ENCODE measurements at places on chromosomes 5 and 9.

DNA sequence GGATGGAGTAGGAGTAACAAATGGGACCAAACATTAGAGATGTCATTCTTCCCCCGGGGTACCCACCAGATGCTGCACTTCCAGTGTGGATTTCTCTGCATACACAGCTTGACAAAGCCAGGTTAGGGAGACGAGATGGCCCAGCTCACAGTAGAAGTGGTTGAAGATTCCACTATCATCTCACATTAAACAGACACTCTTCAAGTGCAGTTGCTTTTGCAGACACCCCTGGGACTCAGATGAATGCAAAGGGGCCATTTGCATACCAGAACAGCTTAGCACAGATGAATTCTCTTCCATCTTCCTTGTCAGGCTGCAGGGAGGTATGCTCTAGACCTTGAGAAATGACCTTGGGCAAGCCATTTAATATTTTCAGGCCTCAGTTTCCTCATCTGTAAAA is 12.6 kb upstream of the C5orf58 start:
- DNase-seq = no peak

- no peak for DNase-seq
These were observed 90.3 kb upstream of the EGFLAM start for GRCh38 chr5:38168029-38168428.

GRCh38 chr5:122749886-122750285 is 25.0 kb upstream of the SNX2 start:
- DNase-seq = no peak

DNA sequence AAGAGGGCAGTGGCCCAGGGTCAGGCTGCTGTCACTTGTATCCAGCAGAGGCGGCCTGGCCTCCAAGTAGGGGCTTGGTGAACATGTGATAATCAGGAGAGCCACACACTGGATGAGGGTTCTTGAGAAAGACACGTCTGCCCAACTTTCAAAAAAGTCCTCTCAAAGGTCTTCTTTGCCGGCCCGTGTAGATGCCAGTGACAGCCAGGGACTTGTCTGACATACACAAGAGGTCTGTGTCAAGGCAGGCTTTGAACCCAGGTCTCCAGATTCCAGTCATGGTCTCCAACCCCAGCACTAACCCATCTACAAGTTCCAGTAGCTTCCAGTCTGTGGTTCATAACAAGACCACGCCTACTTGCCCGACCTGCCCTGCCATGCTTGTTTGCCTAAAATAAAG is 7.9 kb upstream of the AMBP start:
- DNase-seq = no peak

GRCh38 chr5:38468202-38468673 is 88.2 kb downstream of the LIFR start:
- no peak for DNase-seq

GRCh38 chr5:81230416-81230815 is 2.7 kb upstream of the CKMT2 start:
- no peak for DNase-seq

- no peak for DNase-seq
These were observed 290.8 kb upstream of the MPDZ start for GRCh38 chr9:13570068-13570974.

- no peak for DNase-seq
These were observed 60.1 kb downstream of the CDH18 start for GRCh38 chr5:19927919-19928318.

DNA sequence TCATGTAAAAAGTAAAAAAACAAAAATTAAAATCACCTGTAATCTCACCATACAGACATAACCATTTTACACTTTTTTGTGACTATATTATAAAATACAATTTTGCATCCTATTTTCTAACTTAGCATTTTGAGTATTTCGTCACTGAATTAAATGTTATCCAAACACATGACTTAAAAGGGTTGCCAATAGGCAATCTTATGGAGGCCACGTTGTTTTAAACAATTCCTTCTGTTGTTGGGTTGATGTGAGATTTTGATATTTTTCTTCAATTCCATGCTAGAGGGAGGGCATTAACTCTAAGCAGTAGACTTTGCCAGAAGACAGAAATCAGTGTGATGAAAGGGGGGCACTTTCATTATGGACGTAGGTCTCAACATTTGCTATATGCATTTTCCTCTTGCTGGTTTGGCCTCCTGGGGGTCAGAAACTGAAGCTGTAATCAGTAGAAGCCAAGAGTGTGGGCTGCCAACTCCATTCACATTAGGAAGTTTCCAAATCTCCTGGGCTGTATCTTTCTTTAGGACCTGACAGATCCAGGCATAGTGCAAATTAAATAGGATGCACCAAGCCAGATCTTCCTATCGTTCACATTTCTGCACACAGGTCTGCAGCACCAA is 614.2 kb upstream of the CLINT1 start:
- no peak for DNase-seq

GRCh38 chr9:114348906-114349482 is 19.3 kb downstream of the ORM2 start:
- peak; percentile 79 for DNase-seq

- no peak for DNase-seq
These were observed 29.5 kb downstream of the PFDN1 start for GRCh38 chr5:140273401-140273877.

DNA sequence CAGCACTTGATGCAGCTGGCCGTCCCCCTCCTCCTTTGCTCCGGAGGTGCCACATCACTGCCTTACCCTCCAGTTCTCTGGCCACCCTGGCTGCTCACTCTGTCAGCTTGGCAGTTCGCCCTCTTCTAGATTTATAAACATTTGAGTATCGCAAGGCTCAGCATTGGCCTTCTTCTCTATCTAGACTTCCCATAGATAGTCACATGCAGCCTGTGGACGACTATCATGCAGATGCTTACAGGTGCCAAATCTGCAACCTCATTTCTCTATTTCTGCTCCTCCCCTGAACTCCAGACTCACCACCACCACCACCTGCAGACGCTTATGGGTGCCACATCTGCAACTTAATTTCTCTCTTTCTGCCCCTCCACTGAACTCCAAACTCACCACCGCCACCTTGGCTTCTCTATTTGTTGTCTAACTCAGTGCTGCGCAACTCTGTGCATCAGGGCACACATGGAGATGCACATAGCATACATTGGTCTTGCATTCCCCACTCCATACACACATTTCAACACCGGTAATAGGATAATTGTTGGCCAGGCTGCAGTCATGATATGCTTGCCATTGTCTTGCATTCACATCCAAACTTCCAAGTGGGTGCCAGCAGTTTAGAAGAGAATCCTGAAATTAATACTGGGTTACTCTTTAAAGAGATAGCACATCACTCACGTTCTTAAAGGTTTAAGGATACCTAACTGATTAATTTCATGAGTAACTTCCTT is 1.9 kb upstream of the DAP start:
- DNase-seq = no peak

DNA sequence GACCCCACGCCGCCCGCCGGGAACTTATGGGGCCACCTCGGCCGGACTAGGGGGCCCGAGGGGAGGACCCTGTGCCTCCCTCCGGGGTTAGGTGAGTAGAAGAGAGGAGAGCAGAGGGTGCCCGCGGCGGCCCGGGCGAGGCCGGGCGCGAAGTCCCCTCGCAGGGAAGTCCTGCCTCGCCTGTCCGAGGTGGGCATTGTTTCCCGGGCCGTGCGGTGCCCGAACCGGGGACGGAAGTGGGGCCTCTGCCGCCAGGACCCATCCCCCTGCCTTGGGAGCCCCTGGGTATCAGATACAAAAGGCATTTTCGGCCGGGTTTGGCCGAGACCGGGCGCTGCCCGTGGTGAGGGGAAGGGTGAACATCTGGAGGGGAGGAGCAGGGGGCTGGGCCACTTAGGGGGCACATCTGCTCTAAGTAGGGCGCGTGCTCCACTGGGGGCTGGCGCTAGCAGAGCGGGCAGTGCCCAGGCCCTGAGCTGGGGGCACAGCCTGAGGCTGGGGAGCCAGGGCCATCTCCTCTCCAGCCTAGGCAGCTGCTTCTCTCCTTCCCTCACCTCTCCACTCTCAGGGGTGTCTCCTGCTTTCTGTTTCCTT is 48.2 kb downstream of the DAB2IP start:
- DNase-seq = no peak

- no peak for DNase-seq
These were observed 24.7 kb downstream of the TBC1D2 start for GRCh38 chr9:98230789-98231188.

GRCh38 chr9:35832814-35833213 is 3.8 kb downstream of the TMEM8B start:
- no peak for DNase-seq

GRCh38 chr9:98686961-98687855 is 21.5 kb downstream of the GABBR2 start:
- no peak for DNase-seq

- DNase-seq = no peak
These were observed 16.6 kb upstream of the FBP2 start for GRCh38 chr9:94610181-94610606.

DNA sequence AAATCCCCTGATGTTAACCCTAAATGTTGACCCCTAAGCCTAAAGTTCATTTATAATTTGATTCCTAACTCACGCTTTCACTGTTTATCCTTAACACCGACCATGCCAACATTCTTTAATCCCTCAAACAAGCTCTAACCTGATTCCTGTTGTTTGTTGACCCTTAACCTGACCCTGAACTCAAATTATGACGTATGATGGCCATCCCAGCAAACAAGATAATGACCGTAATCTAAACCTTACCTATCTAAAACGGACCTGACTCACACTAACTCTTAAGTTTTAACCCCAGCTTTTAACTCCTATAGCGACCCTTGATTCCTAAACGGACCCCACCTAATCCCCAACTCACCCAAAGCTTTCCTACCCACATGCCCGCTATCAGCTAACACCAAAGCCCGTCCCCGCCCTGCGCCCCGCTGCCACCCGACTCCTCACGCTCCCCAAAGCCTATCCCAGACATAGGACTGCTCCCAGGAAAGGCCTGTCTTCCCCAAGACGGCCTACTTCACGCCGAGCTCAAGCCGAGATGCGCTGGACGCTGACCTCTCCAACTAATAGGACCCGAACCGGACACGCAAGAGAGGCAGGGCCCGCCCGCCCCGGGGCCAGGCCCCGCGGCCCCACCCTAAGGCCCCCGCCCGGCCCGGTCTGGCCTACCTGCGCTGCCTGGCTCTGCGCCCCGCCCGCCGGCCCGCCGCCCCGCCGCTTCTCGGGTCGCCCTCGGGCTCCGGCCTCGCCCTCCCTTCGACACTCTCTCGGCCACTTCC is 395 bp downstream of the TLN1 start:
- no peak for DNase-seq

- DNase-seq = no peak
These were observed 75.6 kb upstream of the SLC44A1 start for GRCh38 chr9:105168870-105169319.

- no peak for DNase-seq
These were observed 75.6 kb downstream of the RALGPS1 start for GRCh38 chr9:126989847-126990842.

- DNase-seq = no peak
These were observed 330.8 kb downstream of the KDM4C start for GRCh38 chr9:7088611-7089010.

GRCh38 chr5:17888155-17888554 is 253.9 kb downstream of the TAF11L14 start:
- DNase-seq = no peak

DNA sequence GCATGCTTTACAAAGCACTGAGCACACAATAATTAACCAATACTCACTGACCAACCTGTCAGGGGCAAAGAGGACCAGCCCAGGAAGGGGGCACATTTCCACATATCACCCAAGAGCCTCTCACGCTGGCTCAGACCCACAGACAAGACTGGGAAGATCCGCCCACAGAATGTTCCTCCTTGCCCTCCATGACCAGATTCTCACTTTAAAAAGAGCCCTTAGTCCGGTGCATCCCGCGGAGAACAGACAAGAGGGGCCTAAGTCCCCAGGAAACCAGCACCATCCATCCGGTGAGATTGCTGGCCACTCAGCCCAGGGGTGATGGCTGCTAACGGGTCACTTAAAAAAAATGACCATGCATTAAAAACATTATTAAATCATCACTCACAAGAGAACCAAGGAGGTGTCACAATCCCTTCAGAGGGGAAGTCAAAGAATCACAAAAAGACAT is 32.9 kb downstream of the SEMA4D start:
- DNase-seq = no peak

GRCh38 chr5:174426388-174426787 is 298.0 kb upstream of the MSX2 start:
- DNase-seq = no peak

DNA sequence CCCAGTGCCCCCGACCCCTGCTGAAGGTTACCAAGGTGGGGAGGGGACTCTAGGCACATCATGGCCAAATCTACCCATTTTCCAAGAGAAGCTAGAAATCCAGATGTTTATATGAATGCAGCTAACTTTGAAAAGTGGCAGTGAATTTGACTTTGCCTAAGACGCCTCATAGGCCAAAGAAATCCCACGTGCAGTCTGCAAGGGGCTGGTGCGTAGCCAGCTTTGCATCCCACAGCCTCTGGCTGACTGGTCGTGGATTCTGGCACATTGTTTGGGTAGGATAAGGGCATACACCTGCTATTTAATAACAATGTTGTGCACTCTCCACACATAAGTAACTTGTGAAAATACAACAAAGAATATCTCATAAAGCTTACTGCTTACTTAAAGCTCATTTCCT is 3.5 kb upstream of the GADD45G start:
- DNase-seq = no peak

GRCh38 chr5:54851449-54851848 is 133.9 kb downstream of the ESM1 start:
- DNase-seq = no peak

GRCh38 chr9:94586316-94586715 is 7.3 kb downstream of the FBP2 start:
- no peak for DNase-seq

DNA sequence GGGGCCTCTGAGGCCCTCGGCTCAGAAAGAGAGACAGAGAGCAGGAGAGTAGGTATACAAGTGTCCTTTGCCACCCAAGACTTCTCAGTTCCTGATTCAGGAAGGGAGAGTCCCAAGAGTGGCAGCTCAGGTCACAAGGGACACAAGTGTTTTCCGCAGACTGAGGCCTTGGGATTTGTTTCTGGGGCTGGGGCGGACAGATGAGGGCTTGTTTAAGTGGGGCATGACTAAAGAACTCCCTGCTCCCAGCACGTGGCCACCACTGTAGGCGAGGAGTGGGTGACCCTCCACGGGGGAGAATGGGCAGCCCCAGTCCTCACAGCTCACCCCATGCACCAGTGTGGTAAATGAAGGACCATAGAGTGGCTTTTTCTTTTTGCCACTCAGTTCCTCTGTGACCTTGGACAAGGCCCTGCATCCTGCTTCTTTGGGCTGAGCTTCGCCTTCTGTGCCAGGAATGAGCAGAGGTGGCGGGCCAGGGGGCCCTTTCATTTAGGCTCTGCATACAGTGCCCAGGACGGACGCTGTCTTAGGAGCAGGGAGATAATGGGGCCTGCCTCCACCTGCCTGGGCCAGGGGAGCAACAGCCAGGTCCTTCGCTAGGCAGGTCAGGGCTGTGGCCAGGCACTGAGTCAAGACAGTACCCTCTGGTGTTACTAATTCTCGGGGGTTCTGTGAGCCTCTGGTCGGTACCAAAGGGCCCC is 50.8 kb downstream of the AMBP start:
- no peak for DNase-seq

- no peak for DNase-seq
These were observed 32.9 kb downstream of the ACER2 start for GRCh38 chr9:19441730-19442129.

GRCh38 chr5:155850370-155850769 is 476.6 kb upstream of the SGCD start:
- DNase-seq = no peak

GRCh38 chr9:137311171-137311985 is 9.3 kb upstream of the NRARP start:
- no peak for DNase-seq
